ENCODE measurements at places on chromosomes 6 and 20. TPM values are rescaled to one million over a fixed set of nuclear protein-coding genes. Genes with fewer than 3 reads are reported as not detected.

Gene PDYN
- not detected for total RNA-seq

Gene PRKN
- 5.3 TPM for total RNA-seq

Gene COL11A2
- total RNA-seq, result 1.2 TPM

Gene SIGLEC1
- total RNA-seq, result 0.30 TPM

Gene ETV7
- total RNA-seq, result 3.2 TPM

Gene BYSL
- total RNA-seq, result 9.2 TPM

Gene GLP1R
- not detected for total RNA-seq

Gene CDH22
- total RNA-seq, result not detected

Gene TSBP1
- total RNA-seq, result not detected

Gene PRSS16
- total RNA-seq, result 1.9 TPM

Gene SLC52A3
- not detected for total RNA-seq

Gene CCDC170
- not detected for total RNA-seq

Gene IMPG1
- not detected for total RNA-seq

Gene SLC35F1
- total RNA-seq, result not detected

Gene OXT
- 1.5 TPM for total RNA-seq

Gene TMEM217
- total RNA-seq, result 1.4 TPM

Gene PRRT1
- total RNA-seq, result 1.9 TPM
